ENCODE measurements at places on chromosomes 7 and 10.

- DNase-seq: no peak
Observed at GRCh38 chr10:97116462-97117162, 69.1 kb downstream of the SLIT1 start.

GRCh38 chr7:155220903-155221302, 76.8 kb upstream of the INSIG1 start:
- DNase-seq: no peak

DNA sequence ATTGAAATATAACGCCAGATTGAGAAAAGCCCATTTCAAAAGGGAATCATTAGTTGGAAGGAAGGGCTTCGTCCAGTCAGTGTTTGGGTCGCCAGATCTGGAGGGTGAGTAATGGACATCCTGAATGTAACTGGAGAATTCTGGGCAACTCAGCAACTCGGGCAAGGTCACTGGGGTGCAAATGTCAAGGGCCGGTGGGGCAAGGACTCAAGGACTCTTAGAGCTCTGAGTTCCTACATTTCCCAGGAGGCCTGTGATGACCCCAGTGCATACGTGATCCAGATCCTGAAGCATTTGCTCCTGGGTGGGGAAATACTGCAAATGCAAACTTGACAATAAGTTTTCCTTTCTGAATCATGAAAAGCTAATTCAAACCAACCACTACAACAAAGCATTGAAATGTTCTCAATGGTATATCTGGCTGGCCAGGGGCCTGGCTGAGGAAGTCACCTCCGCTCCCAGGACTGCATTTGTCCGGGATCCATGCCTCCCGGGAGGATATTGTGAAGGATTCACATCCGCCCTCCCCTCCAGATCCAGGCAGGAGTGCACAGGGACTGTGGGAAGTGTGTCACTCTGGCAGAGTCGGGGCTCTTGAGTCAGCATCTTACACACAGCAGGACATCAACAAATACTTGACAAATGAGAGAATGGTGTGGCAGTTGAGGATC, 164.0 kb downstream of the FANK1 start:
- no peak for DNase-seq

GRCh38 chr10:113045147-113046055, 95.4 kb downstream of the TCF7L2 start:
- no peak for DNase-seq

- no peak for DNase-seq
Observed at GRCh38 chr7:156480671-156481070, 159.9 kb upstream of the RNF32 start.

DNA sequence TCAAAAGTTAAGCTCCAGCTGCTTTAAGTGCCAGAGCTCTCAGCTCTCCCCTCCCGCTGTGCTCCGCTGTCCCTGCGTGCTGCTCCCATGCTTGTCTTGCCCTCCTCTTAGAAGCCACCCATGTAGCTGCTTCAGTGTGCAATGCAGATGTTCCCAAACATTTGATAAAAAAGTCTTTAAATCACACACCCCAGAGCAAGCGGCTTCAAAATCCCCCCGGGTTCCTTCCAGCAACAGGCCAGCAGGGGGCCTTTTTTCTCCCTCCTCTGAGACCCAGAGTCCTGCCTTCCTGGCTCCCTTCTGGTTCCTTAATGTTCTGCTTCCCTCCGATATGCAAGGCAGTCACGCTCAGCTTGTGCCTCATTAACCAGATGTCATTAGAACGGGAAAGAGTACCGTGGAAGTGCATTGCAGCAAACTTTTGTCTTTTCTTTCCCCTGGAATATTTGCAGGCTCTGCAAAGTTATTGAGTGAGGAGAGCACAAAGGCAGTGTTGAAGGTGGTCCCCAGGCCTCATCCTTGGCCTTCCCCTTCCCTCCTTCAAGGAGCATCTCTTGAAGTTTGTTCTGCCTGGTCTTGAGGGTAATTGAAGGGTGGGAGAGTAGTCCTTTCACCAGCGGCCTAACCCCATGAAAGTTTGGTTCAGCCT, 25.5 kb downstream of the LDB3 start:
- DNase-seq: no peak

DNA sequence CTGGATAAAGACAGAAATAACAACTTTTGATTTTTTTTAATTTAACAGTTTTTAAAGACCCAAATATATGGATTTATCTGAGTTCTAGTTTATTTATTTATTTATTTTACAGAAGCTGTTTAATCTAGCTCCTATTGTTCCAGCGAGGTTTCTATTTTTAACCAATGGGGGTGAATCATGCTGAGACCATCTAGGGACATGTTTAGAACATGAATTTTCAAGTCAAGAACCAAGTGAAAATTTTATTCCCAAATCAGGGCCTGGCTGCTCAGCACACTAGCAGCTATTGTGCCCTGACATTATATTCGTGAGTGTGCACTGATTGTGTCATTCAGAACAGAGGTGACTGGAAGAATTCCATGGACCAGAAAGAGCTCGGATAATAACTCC, 24.6 kb upstream of the MPP7 start:
- DNase-seq: no peak

DNA sequence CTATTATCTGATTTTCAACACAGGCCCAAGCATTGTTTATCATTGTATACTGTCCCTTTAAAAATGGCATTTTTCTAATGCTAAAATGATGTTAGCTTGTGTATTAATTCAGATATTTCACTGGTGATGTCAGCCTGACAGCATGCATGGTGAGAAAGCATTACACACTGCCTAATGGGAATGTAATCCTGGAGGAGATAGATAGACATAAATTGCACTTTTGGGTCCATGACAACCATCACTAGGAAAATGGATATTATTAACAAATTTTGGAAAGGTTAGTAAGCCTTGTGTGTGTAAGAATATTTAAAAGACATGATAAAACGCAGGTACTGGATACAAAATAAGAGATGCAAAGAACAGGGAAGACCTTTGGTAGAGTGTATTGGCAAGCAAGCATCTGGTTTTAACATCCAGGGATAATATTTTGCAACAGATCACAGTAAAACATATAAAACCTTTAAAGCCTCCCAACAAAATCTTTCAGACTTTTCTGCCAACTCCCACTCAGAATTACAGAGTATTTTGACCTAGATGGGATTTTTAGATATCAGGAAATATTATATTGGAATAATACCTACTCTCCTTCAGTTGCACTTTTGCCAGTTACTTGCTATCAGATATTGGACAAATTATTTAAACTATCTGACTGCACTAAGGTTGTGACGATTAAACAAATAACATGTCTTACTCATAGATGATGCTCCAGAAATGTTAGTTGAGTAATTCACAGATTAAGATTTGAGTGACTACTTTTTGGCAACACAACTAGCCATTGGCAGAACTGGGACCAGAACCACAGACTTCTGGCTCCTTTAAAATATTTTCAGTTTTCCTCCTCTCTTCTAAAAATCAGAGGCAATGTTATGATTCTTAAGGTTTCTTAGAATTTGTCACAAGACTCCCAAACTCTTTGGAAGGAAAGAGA, 291.6 kb upstream of the SEMA3C start:
- no peak for DNase-seq

DNA sequence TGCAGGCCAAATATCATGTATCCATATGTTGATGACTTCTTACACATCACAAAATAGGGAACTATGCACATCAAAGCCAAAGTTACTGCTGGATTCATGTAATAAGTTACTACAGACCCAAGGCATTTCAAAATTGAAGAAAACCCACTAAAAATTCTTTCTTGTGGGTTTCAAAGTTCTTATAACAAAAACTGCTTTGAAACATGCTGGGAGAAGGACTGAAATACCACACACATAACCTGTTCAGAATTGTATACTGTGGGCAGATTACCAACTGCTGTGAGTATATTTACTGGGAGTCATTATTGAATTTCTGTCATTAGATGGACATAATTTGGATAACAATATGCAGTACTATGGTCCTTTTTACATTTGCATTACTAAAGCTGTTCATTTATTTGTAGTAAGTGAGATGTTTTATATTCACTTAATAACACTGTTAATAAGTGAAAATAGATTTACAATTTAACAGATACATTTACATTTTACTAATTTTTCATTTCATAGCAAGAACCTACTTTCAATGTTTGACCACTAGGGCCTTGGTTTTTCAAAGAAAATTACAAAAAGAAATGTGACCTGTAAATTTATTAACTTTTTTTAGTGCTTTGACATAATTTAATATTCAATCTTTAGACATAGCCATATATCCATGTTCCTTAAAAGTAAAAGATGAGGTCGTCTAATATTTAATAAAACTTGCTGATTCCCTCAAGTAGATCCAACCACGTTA, 132.6 kb downstream of the MAGI2 start:
- no peak for DNase-seq

GRCh38 chr10:22427890-22428571, 82.7 kb downstream of the SPAG6 start:
- DNase-seq: no peak

DNA sequence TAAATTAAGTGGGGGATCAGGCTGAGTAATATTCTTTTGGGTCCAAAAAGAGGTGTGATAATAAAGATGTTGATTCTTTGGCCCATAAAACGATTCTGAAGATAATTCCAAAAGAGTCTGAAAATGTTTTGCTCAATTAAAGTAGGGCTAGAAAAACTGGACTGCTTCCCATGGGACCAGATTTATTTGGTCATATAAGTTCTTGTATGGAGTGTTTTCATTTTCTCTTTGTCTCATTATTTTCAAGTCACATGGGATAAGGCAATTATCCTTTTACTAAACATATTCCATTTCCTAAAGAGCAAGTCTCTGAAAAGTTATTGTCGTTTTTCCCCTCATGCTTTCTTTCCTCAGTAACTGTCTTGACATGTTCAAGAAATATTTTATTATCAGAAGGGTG, 41.5 kb downstream of the CDK6 start:
- no peak for DNase-seq

- no peak for DNase-seq
Observed at GRCh38 chr10:84267503-84268126, 22.8 kb downstream of the RGR start.

DNA sequence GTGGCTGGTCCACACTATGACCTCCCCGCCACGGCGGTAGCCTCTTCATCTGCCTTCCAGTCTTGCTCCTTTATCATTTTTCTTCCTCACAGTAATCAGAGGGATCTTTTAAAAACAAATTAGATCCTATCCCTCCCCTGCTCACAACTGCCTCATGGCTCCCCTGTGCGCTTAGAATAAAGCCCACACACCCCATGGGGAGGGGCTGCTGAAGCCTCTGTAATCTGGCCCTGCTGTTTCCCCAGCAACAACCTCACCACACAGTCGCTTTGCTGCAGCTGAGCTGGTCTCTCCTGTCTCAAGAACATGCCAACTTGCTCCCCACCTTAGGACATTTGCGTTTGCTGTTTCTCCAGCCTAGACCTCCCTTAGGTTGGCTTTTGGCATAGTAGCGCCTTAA, 41.0 kb downstream of the SP8 start:
- no peak for DNase-seq

DNA sequence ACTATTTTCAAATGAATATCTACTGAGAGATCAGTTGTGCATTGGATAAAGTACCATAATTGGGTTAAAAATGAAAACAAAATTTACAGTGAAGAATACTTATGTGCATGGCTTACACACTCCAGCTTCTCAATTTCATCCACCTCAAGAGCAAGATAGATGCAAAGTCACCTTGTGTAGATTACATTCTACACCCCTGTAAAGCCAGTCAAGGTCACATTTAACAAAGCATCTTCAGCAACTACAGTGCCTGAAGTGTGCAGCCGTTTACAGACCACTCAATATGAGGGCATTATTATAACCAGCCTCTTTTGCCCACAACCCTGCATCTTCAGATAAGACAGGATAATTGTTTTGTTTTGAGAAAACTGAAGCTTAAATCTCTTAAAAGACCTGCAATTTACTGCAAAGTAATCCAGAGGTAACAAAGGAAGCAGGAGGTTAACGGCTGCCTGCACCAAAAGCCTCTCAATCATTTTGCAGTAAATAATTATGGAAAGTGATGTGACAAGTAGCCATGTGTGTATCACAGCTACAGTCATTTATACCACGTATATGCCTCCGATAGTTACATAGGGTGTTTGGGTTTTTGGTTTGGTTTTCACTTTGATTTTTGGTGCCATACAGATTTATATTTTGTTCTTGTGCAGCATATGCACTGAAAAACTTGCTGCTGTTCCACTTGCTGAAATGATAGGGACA, 4.9 kb downstream of the PURB start:
- no peak for DNase-seq

DNA sequence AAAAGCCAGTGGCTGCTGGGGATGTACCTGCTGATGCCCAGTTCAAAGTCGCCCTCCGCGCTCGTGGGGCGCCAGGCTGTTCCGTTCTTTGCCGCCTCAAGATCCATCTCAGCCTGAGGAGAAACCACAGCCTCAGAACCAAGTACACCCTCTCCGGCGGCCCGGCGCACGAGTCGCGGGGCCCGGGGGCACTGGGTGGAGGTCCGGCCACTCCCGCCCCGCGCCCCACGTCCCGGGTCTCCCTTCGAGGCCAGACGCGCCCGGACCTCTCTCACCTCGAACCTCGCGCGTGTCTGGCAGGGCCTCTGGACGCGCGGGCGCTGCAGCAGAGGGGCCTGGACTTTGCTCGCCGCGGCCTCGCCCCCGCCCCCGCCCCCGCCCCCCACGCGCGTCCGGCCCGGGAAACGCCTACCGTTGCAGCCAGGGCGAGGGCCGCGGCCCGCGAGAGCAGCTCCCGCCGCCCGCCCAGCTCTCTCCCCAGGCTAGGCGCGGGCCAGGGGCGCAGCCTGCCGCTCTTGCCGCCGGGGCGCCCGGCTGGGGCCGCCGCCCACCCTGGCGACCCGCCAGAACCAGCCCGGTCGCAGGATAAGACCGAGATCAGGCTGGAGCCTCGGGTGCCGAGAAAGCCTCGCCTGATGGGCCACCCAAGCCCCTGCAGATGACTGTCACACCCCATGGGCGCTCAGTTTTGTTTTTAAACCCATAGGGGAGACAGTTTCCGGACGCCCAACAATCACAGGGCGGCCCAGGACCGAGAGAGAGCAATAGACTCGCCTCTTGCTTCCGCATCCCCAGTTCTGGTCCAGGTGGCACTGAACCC, at the start of gene ABCB4:
TSS of gene ABCB4 (minus strand) at position 322 of the 820 bp plus-strand sequence. CDS start at position 107, 215 bp downstream.
- no peak for DNase-seq

- DNase-seq: no peak
Observed at GRCh38 chr7:90968871-90969270, 295.4 kb upstream of the FZD1 start.

DNA sequence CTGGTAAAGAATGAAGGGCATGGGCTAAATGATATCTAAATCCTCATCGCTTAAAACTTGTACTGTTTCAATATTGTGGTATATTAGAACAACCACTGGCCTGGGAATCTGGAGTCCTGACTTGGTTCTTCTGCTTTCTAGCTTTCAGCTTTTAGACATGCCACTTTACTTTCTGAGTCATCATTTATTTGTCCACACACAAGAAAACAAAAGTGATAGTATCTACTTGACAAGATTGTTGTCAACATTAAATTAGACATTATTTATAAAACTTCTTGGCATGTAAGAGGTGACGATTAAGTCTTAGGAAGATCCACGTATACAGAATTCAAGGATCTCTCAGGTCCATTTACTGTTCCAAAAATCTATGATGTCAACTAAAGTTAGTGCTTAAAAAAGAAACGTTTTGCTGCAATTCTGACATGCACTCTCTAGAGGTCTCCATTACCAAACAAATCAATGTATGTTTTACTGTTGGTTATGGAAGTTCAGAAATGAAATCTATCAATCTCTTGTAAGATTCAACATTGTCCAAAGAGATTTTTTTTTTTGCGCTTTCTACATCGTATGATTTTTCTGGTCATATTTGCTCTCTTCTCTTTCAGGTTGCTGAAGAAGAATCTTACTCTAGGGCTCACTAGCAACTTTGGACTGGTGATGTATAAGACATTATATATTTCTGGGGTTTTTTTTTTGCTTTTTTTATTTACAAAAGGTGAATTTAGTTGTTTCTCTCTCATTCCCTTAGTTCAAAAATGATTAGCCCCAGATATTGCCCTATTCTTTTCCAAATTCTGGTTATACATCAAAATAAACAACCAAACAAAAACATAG, 53.6 kb upstream of the DYNC1I1 start:
- DNase-seq: no peak

GRCh38 chr7:74164985-74165456, 9.1 kb upstream of the EIF4H start:
- DNase-seq: no peak
